Stimulated activated CD8-positive, alpha-beta memory T cell treated with anti-CD3 and anti-CD28 coated beads, Interleukin-15, amount 100 ng/mL, for 4 hours (primary cell): ENCODE measurements at places on chromosomes 5 and 9.

DNA sequence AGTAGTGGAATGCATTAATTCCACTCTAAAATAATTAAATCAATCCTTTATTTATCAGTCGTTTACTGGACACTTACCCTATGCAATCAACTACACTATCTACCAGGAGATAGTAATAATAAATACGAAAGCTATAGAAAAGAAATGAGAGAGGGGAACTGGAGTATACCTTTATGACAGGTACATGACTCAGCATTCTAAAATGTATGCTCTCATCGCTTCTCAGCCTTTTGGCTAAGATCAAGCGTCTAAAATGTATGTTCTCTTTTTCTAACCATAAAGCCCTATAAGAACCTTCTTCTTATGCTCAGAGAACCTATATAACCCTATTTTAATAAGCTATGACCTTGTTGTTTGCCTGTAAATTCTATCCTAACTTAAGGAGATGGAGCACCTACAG lies 753.9 kb upstream of the DMAC1 start:
- no peak for DNase-seq

- DNase-seq = no peak
Observed at GRCh38 chr9:37902796-37903646, 906 bp downstream of the SLC25A51 start.

DNA sequence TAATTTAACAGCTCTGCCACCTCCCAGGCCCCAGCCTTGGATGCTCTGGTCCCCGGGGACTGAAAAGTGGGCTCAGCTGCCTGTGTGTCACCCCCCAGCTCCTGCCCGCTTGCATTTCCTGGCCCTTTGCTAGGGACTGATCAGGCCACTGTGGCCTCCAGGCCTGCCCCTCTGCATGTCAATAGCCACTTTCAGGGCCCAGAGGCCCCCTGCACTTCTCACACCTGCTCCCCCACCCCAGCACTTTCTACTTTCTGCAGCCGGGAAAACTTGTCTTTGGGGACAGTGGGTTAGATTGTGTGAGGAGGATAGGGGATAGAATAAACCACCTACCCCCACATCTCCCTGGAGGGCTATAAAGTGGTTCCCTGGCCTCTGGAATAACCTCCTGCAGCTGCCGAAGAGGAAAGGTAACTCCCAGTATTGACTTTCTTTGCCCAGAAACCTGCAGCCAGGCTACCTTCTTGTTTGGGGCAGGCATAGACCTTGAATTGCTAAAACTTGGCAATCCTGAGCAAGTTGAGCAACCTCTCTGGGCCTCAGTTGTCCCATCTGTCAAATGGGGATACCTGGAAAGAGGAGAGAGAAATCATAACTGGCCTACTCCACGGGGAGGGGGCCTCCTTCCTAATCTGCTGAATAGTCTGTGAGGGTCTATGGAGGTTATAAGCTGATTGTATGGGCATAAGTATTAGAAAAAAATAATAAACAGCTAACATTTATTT lies 7.8 kb downstream of the AIF1L start:
- DNase-seq = no peak

DNA sequence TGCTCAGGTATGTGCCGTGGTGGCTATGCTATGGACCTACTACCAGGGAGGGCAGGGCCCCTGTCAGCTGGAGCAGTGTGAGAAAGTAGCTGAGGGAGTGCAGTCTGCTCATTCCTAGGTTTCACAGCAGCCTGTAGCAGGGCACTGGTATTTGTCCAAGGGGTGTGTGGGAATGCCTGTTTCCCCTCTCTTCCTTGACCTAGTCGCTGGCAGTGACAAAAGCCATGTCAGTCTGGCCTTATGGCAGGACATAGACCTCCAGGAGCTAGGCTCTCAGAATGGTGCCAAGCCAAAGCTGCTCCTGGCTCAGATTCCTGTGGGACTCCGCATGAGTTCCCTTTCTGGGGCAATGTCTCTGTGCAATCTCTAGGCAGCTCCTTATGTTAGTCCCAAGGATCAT lies 253.9 kb upstream of the TYRP1 start:
- DNase-seq = no peak
